ENCODE measurements at places on chromosomes 13 and 19. TPM values are rescaled to one million over a fixed set of nuclear protein-coding genes. Genes with fewer than 3 reads are reported as not detected.

- no peak for DNase-seq
Observed at GRCh38 chr19:45182758-45183157, 4.2 kb downstream of the BLOC1S3 start.

- no peak for DNase-seq
Observed at GRCh38 chr13:23767838-23768237, 121.4 kb downstream of the MIPEP start.

GRCh38 chr19:47377801-47378200 is 28.7 kb downstream of the DHX34 start:
- no peak for DNase-seq

- no peak for DNase-seq
Observed at GRCh38 chr13:83220241-83220640, 662.0 kb downstream of the SLITRK1 start.

- DNase-seq: no peak
Observed at GRCh38 chr13:59319276-59319675, 844.5 kb downstream of the DIAPH3 start.

DNA sequence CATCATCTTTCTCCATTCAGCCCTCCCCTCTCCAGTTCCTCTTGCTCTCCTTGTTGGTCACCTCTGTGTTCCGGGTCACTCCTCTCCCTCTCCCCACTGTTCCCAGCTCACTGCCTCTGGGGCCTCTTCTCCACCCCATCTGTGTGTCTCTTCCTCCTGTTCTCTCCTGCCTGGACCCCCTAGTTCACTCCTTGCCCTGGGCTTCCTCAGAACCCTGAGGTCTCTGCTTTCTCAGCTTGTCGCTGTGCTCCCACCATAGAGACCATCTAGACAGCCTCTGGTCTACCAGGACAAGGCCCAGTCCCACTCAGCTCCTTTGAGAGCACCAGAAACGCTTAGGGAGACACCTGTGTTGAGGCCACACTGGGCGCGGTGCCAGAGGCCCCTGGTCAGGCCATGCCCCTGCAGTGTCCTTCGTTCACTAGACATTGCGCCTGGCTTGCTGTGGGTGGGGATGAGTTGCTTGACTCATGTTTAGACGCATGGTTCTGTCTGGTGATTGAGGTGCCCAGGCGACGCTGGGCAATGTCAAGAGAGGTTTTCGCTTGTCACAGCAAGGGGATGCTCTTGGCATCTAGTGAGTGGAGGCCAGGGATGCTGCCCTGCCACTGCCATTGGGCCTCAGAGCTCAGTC is 4.8 kb downstream of the LENG9 start:
- DNase-seq: no peak

- no peak for DNase-seq
Observed at GRCh38 chr19:1181606-1182005, 7.5 kb upstream of the SBNO2 start.

GRCh38 chr13:76937281-76937820 is 11.0 kb upstream of the ACOD1 start:
- DNase-seq: no peak

- DNase-seq: no peak
Observed at GRCh38 chr13:43911871-43912270, 32.2 kb downstream of the LACC1 start.

DNA sequence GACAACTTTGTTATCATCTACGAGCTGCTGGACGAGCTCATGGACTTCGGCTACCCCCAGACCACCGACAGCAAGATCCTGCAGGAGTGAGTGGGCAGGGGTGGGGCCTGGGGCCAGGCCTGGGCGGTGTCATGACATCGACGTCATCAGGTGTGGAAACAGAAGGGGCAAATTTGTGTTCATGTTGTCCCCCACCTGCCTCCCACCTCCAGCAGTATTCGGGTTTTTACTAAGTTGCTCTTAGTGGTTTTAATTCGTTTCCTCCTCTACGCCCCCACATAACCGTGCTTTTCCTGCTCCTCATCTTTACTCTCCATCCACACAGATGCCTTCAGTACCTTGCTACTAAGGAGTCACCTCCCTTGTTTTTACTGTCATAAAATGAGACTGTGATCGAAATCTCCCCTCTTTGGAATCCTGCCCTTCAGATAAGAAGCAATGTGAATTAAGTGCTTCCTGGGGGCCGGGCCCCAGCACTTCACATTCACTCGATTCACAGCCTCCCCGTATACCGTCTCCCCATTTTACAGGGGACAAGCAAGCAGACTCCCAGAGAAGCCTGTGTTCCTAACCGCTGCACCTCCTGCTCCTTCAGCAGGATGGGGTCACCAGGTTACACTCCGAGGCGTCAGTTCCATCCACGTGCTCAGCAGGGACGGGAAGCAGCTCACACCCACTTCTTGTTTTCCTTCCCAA is 10.5 kb downstream of the AP1M1 start:
- DNase-seq: no peak

- DNase-seq: no peak
Observed at GRCh38 chr19:56508290-56508778, 679 bp downstream of the ZNF471 start.

DNA sequence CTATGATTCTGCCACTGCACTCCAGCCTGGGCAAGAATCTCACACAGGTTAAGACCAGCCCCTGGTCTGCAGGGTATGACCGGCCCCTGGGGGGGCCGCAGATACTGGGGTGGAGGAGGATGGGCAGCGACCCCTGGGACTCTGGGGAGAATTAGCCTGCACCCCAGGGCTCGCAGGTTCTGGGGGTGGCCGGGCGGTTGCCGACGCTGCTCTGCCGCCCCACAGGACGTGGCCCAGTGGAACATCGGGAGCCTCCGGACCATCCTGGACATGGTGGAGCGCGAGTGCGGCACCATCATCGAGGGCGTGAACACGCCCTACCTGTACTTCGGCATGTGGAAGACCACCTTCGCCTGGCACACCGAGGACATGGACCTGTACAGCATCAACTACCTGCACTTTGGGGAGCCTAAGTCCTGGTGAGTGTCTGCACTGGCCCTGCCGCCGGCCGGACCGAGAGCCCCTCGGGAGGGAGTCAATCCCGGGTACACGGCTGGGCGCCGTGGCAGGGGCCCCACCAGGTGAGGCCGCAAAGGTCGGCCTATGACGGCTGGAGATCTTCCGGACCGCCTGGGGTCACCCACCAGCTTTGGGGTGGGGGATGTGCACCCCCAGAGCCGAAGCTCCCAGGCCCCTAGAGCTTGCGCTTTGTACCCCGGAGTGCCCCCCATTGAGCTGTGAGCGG is 78.5 kb downstream of the KDM4B start:
- no peak for DNase-seq

DNA sequence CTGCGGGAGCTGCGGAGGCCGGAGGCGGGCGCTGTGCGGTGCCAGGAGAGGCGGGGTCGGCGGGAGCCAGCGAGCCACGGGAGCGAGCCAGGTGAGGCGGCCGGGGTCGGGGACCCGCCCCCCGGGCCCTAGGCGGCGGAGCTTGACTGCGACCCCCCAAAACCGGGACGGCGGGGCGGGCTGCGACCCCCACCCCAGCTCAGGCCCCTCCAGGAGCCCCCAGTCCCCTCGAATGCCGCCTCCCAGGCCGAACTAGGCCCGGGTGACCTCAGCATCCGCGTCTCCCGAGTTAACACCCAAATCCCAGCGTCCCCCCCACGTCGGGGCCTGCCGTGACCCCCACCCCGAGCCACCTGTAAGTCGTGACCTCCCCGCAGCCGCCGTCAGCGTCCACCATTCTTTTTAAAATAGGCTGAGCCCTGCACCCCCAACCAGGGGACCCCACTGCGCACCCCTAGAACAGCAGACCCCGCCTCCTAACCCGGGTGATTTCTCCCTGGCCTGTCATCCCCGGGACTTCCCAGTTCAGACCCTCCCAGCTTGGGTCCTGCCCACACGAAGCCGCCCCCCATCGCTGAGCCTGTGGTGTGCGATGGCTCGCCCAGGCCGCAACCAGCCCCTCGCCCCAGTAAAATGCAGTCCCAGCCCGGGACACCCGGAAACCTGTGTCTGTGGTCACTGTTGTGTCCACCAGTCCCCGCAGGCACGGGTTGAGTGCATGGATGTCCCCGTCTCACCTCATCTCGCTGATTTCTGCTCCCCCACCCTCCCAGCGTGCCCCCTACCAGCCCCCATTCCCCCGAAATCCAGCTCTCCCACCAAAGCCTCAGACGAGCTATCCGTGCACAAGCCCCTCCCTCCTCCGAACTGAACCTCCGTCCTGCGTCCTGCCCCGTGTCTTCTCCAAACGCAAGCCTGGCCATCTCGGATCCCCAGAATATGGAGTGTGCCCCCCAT is 551 bp downstream of the FZR1 start:
- DNase-seq: no peak

- DNase-seq: no peak
Observed at GRCh38 chr19:45973553-45974338, at the start of gene NOVA2. TSS of gene NOVA2 (minus strand) at chr19:45973865. CDS start at chr19:45973351, 514 bp downstream.

DNA sequence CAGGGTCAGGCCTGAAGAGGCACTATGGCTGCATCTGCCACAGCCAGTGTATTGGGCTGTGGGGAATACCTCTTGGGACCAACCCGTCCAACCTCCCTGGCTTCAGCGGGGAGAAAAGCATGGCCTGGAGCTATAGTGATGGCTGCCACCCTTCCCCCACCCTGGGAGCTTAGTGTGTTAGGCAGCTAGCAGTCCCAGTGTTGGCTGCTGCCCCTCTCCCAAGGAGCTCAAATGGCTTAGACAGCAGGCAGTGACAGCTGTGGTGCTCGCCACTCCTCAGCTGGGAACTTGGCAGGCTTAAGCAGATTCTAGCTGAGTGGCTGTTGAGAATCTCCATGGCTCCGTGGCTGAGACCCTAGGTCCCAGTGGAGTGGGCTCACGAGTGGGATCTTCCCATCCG is 19.7 kb downstream of the ACOD1 start:
- no peak for DNase-seq

- no peak for DNase-seq
Observed at GRCh38 chr13:27280009-27280656, 9.5 kb downstream of the RASL11A start.

Gene JOSD2
- total RNA-seq: 32.0 TPM

Gene CEACAM3
- 20.3 TPM for total RNA-seq

Gene TMEM238
- total RNA-seq: 1.5 TPM

Gene NKG7
- 0.56 TPM for total RNA-seq

Gene TTC9B
- total RNA-seq: not detected
